ENCODE measurements at places on chromosomes 7 and 10.

- DNase-seq = no peak
These were observed 10.9 kb downstream of the OGDH start for GRCh38 chr7:44617225-44617890.

DNA sequence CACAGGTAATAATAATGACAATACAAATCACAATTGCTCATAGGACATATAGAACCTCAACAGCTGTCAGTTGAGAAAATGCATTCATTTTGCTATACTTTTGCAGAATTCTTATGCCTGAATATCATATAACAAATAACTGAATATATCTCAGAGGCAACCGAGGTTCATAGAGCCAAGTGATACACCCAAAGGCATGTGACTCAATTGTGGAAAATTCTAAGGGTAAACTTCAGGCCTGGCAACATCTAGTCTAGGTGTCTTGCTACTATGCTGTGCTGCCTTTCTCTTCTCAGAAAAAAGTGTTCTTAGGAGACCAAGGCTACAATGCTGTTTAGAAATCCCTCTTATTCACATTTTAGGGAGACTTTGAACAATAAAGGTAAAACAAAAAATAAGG lies 270.7 kb downstream of the BAMBI start:
- DNase-seq = no peak

DNA sequence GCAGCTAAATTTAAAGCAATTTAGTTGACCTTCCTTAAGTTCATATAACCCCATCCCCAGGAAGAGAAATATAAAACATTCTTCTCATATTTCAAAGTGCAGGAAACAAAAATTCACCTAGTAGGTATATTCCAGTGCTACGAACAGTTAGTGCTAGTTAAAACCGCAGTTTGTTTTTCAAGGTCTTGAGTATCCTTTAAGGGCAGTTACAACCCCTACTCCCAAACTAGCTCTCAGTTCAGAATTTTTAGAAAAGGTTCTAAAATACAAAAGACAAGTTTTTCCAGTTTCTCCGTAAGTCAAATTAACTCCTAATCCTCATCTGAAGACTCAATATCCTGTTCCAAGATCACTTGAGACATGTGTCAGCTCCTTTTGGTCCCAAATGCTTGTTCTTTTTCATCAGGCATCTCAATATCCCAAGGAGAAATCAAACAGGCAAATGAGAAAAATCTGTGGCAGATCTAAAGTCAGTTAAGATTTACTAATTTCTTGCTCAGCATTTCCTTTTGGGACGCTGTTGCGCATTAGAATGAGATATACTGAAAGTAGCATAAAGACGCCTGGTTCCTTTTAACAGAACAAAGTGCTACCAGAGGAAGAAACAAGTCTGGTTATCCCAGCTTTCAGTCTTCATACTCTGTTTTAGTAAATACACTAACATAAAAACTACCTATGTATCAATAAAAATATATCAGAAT lies 51.8 kb downstream of the ARHGAP12 start:
- DNase-seq = no peak

- DNase-seq = no peak
These were observed 99.9 kb upstream of the BAIAP2L1 start for GRCh38 chr7:98500764-98501163.

- peak; percentile 48 for DNase-seq
These were observed 1.7 kb upstream of the EGR2 start for GRCh38 chr10:62817766-62818425.

- DNase-seq = no peak
These were observed 90.4 kb downstream of the HIPK2 start for GRCh38 chr7:139687211-139687954.

DNA sequence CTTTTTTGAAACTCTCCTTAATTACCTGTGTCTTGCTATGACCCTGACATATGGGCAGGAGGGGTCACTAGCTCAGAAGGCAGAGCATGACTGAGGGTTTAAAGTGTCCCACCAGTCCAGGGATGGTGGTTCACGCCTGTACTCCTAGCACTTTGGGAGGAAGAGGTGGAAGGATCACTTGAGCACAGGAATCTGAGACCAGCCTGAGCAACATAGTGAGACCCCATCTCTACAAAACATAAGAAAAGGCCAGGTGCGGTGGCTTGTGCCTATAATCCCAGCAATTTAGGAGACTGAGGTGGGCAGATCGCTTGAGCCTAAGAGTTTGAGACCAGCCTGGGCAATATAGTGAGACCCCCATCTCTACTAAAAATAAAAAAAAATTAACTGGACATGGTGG lies 133.8 kb downstream of the TMEM178B start:
- DNase-seq = no peak

DNA sequence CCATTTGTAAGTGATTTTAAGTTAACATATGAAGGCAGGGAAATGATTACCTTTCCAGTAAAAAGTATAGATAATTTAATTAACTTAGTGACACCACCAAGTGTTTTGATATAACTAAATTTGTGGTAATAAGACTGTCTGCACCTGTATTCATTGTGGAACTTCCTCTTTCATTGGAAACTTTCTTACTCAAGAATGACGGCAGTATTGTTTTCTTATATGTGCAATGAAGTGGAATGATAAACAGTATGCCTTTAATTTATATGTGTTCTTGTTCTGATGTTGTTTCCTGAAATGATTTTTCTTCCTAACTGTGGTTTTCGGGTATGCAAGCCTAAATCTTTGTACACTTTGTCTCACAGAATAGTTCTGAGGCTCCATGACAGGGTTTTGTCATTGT lies 46.4 kb downstream of the CASD1 start:
- no peak for DNase-seq

DNA sequence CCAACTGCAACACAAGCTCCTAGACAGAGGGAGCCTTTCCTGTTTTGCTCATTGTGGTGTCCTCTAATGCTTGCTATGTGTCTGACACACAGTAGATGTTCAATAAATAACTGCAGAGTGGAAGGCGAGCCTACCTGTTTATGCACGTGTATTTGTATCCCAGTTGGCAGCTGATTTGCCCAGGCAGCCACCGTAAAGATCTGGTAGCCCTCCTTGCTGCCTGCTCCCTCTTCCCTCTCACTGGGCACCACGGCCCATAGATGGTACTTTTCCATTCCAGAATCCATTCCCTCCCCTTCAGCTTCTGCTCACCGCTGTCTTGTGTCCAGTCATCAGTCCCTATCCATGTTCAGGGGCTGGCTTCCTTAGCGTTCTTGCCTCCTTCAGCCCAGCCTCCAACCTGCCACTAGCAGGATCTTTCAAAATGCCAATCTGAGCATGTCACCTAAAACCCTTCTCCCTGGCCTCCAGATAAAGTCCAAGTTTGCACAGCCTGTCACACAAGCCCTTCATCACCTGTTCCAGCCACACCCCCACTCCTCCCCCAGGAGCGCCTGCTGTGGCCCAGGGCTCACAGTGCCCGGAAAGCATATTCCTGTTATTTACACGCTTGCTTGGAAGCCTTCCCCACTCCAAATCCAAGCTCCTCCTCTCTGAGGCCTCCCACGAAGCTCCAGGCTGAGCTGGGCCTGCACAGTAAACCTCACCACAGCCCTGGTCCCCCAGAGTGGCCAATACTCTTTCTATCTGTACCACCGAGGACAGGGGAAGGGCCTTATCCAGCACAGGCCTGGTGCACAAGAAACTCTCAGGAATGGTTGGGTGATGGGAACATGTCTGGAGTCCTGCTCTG lies 21.0 kb downstream of the ZCCHC24 start:
- no peak for DNase-seq

DNA sequence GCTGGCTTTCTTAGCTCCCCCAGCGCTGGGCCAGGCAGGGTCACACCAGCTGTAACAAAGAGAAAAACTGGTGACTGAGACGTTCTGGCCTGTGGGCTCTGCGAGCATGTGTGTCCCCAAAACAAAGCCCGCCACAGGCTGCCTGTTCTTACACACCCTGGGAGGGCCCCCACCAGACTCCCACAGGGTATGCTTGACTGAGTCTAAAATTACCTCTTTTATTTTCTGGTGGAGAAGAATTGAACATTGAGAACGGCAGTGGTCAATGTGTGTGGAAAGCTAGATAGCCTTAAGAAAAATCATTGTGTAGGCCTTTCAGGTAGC lies 808 bp downstream of the C10orf71 start:
- DNase-seq = no peak

- DNase-seq = peak; percentile 1
These were observed 78.1 kb upstream of the CYTH3 start for GRCh38 chr7:6350433-6351058.

DNA sequence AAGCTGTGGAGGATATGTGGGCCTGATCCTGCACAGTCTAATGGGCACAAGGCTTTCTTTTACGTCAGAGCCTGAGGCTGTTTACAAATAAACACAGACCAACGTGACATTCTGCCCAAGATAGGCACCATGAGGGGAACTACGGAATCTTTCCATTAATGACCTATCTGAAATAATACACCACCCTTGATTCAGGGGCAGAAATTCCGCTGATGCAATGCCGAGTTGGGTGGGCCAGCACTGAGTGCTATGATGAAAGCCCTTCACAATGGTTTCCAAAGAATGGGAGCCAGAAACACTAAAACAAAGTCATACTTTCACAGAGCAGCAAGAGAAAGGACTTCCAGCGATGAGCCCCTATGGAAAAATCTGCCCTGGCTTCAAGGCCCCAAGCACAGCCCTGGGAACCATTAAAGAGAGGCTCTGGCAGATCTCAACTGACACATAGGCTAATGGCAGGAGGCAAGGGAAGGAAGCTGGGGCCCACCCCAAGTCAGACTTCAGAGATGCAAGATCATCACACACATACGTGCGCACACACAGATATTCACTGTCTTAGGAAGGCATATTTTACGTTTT lies 72.2 kb upstream of the DLX6 start:
- no peak for DNase-seq

GRCh38 chr10:11884706-11885423 lies 61.7 kb downstream of the PROSER2 start:
- no peak for DNase-seq

DNA sequence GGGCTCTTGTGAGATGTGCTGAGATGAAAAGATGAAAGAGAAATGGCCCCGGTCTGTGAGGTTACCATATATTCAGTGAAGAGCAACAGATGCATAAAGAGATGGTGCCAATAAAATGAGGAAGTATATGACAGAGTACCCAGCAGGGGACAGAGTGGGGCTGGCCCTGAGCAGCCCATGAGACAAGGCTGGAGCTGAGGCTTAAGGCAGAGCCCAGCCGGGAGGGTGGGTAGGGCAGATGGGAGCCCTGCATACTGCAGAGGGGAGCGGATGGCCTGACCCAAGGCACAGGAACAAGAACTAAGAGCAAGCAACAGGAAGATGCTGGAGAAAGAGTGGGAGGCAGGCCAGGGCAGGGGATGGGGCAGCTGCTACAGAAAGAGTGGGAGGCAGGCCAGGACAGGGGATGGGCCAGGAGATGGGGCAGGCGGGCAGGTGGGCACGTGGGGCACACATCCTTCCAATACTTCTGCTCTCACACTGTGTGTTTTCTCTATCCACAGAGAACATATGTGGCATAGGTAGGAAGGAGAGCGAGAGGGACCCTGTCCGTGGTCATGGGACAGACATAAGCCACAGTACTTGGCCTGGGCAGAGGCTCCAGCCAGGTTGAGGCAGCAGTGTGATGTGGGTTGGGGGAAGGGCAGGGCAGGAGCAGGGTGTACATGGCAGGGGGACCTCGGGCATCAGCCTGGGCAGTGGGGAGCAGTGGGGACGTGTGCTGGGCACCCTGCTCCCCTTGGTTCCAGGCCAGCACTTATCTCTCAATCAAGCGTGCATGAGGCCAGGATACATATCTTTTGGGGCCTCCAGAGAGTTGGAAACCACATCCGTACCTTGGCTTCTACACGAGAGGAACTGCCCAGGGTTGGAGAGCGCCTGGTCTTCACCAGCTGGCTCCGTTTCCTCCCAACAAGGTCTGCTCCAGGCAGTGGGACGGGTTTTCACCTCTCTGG lies 91.6 kb upstream of the IKZF1 start:
- DNase-seq = peak; percentile 100

DNA sequence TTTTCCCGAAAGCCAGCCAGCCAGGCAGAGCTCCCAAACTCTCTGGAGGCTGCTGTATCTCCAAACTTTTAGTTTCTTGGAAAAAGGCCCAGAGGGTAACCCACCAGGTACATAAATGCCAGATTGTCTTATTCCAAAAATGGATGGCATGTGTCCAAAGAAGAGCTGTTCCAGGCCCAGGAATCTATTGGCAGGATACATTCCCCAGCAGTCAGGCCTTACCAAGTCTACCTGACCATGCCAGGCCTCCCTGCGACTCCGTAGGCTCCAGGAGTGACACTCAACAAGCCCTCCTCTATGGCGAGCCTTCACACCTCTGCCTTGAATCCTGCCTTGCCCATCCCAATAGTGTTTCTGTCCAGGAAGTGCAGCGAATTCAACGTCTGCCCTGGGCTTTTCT lies 95.6 kb downstream of the GRB10 start:
- DNase-seq = no peak

Measured in Kasumi-1 (cell line).